ENCODE measurements at places on chromosomes 2 and 18.

DNA sequence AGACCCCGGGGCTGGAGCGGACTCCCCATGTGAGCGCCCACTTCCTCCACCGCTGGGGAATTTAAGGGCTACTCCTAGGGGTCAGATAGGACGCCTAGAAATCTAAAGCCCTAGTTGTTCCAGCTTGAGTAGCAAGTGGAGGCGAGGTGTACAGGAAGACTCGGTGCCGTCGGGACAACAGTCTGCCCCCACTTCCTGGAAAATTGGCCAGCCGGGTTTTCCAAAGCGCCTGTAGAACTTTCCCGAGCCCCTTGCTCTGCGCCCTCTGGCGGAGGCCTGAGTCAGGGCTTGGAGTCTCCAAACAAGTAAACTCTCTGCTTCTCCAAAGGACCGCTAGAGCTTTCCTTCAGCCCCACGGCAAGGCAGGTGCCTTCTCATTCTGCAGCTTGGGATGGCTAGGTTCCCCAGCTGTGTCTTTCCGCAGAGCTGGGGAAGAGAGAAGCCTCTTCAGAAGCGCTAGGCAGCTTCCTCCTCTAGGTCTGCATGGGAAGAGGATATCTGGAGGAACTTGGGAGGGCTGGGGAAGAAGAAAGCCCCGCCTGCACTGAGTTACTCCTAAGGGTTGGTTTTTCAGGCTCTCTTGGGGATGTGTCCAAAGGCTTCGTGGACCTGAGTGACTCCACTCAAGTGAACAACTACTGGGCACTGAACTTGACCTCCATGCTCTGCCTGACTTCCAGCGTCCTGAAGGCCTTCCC is 681 bp downstream of the SPR start:
- no peak for DNase-seq

DNA sequence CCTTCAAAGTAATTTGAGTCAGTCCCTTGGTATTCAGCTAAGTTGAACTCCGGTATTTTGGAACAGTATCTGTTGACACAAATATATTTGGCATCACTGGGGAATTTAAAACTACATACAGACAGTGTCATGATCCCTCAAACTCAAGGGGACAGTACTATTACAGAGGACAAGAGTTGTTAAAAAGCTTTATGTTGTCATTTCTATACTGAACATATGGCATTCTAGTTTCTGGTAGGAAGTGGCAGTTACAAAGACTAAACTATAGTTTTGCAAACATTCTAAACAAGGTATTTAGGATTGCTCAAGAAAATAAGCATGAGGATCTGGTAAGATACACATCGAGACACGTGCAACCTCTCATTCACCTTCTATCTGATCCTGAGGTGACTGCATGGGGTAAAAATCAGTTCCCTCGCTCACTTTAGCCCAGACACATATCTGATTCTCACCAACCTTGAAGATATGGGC is 16.6 kb upstream of the CCNYL1 start:
- DNase-seq = no peak

GRCh38 chr2:234269769-234270204 is 219.3 kb downstream of the SPP2 start:
- DNase-seq = no peak

DNA sequence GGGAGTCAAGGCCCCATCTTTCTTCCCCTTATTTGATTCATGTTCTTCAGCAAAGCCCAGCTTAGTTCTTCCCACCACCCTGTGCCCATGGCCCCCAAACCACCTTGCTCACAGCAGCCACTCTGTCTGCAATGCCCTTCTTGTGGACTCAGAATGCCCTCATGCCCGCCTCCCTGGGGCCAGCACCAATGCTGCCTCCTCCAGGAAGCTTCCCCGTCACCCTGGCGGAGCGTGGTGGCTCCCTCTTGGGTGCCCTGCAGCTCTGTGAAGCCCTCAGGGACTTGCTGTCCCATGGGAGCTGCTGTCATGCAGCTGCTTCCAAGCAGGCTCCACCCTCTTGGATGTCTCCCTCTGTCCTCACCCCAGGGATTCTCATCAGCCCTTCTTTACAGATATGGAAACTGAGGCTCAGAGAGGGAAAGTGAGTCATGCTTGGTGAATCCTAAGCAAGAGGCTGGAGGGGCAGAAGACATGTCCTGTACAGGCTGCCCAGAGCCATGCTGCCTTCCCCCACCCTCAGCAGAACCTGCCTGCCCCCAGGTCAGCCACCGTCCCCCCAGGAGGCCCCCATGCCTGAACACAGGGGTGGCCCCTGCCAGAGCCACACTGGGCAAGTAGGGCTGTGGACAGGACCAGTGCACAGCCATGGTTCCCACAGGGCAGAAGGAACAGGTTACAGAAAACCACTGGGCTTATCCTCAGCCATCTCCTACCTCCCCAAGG is 11.8 kb upstream of the DUSP2 start:
- DNase-seq = no peak

DNA sequence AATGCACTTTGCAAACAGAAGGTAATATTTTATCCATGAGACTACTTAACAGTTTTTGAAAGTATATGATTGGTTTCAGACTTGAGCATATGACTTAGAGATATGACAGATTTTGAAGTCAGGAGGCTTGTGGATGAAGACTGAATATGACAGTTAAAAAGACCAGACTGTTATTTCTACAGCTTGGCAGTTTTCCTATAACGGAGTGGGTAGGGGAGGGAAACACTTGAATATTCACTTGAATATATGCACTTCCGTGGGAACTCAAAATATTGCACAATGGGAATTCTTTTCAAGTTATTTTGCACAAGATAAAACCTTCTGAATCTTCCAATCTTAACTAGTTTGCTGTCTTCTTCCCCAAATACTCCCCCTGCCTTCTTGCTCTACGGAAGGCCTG is 64.6 kb upstream of the ACKR3 start:
- DNase-seq = no peak

- DNase-seq = no peak
Observed at GRCh38 chr18:3213300-3214059, 6.3 kb downstream of the MYOM1 start.

GRCh38 chr2:226030788-226031646 is 631.5 kb downstream of the NYAP2 start:
- no peak for DNase-seq
